Activated CD4-positive, alpha-beta T cell treated with anti-CD3 and anti-CD28 coated beads, Interleukin-2, amount 50 U/mL, for 48 hours (primary cell): ENCODE measurements at places on chromosomes 16 and 17.

GRCh38 chr16:71424626-71425025, 17.2 kb downstream of the TLE7 start:
- DNase-seq: no peak

DNA sequence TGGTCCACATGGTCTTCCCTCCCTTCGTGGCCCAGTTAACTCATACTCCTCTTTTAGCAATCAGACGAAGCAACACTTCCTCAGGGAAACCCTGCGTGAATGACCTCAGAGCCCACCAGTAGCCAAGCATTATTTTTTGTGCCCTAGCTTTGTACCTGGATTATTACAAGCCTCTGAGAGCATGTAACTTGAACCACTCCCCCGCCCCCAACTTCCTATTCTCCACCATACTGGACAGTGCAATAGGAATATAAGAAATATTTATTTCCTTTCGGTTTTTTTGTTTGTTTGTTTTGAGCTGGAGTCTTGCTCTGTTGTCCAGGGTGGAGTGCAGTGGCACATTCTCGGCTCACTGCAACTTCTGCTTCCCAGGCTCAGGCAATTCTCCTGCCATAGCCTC, 2.9 kb downstream of the CPPED1 start:
- no peak for DNase-seq

DNA sequence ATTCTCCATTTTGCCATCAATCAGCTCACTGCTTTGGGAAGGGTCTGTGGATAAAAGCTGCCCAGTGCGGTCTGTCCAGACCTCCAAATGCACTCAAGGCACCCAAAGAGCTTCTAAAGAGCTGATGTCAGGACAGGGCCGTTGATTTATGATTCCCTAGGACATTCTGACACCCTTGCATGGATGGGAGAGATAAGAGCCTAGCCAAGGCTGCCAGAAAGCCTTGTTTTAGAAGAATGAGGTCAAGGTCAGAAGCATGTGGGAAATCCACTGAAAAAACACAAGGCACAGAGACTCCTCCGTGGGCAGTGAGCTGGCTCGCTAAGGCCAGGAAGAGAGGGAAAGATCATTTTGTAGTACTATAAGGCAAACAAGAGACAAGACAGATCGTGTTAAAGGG, 214.0 kb downstream of the CDH11 start:
- DNase-seq: no peak

DNA sequence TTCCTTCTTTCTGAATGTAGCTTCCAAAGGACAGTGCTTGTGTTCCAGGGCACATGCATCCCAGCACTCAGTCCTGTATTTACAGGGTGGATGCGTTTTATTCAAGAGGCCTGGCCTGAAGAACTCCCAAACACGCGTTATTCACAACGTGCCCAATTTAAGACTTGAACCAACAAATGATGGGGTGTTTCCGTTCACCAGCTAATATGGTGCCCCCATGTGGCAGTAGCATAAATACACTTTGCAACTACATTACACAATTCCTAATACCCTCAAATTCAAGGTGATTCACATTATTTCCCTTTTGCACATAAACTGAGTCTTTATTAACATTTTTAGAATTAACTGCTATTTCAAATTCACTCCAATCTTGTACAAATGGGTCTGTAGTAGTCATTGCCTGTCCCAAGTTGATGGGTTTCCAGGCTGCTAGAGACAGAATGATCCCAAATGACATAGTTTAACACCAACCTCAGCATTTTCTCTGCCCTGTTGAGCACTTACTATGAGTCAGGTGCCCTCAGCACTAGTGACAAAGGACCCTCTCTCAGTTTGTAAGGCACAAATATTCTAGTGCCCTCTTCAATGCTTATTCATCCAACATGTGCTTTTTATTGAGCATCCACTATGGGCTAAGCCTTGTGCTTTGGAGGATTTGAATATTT, 26.9 kb downstream of the HSD17B2 start:
- DNase-seq: peak; percentile 5

GRCh38 chr16:66226762-66227161, 139.7 kb upstream of the CDH5 start:
- DNase-seq: no peak

DNA sequence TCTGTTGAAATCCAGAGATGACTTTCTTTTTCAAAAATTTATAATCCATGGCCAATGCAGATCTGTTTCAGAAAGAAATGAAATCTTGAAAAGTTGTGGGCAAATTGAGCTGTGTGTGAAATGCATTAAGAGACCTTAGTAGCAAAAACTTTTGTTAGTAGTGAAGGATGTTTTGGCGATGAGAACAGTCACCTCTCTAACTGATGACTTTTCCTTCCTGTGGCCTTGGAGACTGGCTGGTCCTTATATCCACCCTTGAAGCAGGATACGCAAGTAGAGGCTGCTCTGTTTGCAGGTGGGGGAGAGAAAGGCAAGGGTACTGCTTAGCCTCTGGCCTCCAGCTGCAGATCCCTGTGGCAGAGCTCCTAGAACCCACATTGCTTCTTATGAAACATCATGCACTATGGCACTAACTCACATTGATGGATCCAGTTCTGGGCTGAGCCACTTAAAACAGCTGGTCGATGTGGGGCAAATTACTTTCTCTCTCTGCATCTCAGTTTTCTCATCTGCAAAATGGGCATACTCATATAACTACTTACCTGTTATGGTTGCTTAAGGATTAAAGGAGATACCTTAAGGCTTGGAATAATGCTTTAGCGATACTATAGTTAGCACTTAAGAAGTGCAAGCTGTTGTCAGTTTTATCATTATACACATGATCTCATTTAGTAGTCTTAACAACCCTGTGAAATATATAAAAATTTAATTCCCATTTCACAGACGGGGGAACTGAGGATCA, 89.3 kb downstream of the SDR42E1 start:
- no peak for DNase-seq

GRCh38 chr16:31519759-31520431, 7.8 kb upstream of the AHSP start:
- DNase-seq: no peak

DNA sequence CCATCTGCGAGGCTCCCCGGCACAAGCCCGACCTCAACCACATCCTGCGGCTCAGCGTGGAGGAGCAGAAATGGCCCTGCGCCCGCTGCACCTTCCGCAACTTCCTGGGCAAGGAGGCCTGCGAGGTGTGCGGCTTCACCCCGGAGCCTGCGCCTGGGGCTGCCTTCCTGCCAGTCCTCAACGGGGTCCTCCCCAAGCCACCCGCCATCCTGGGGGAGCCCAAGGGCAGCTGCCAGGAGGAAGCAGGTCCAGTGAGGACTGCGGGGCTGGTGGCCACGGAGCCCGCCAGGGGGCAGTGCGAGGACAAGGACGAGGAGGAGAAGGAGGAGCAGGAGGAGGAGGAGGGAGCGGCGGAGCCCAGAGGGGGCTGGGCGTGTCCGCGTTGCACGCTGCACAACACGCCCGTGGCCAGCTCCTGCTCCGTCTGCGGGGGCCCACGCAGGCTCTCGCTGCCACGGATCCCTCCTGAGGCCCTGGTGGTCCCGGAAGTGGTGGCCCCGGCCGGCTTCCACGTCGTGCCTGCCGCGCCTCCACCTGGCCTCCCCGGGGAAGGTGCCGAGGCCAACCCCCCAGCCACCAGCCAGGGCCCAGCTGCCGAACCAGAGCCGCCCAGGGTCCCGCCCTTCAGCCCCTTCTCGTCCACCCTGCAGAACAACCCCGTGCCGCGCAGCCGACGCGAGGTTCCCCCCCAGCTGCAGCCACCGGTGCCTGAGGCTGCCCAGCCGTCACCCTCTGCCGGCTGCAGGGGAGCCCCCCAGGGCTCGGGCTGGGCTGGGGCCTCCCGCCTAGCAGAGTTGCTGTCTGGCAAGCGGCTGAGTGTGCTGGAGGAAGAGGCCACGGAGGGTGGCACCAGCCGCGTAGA, 13.1 kb upstream of the PRR35 start:
- peak; percentile 46 for DNase-seq

DNA sequence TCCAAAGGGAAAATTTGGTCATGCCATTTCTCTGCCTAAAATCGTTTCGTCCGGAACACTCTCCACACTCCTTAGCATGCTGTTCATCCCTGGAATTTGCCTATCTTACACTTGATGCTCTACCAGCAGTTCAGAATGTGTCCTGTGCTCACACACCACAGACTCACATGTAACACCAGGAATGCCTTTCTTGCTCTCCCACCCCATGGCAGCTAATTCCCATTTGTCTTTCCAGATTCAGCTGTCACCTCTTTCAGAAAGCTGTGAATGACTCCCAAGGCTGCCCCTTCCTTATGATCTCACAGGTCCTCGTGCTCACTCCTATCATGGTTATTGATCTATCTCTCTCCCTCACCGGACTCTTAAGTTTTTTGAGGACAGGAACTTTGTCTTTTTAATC, 38.1 kb downstream of the HYDIN start:
- DNase-seq: no peak

DNA sequence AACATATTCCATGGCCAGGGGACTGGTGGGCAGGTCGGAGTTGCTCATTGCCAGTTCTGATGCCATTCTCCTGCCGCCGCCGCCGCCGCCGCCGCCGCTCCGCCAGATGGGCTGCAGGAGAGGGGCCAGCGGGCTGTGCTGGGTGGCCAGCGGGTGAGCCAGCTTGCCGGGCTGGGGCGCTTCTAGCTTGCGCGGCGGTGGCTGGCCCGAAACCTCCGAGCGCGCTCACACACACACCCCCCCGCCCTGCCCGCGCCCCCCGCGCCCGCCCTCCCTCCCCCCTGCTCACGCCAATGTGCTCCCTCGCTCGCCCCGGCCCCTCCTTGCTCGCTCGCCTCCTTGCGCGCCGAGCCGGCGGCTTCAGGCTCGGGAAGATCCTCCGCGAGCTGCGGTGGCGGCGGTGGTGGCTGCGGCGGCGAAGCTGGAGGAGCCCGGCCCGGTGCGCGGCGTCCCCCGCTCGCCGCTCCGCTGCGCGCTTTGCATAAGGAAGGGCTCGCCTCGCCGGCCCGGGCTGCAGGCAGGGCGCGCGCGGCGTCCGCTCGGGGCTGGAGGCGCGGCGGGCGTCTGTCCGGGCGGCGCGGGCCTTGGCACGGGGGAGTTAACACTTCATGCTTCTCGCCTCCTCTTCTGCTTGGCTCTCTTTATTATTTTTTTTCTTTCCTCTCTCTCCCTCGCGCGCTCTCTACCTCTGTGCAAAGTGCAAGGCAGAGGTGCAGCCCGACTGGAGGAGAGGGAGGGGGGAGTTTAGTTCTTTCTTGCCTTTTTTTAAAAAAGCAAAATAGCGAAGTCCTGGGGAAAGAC, 500 bp downstream of the MAF start:
- peak; percentile 45 for DNase-seq

DNA sequence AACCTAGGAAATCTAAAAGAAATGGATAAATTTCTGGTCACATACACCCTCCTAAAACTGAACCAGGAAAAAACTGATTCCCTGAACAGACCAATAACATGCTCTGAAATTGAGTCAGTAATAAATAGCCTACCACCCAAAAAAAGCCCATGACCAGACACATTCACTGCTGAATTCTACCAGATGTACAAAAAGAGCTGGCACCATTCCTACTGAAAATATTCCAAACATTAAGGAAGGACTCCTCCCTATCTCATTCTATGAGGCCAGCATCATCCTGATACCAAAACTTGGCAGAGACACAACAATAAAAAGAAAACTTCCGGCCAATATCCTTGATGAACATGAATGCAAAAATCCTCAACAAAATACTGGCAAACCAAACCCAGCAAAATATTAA, 52.9 kb downstream of the TTC19 start:
- no peak for DNase-seq

DNA sequence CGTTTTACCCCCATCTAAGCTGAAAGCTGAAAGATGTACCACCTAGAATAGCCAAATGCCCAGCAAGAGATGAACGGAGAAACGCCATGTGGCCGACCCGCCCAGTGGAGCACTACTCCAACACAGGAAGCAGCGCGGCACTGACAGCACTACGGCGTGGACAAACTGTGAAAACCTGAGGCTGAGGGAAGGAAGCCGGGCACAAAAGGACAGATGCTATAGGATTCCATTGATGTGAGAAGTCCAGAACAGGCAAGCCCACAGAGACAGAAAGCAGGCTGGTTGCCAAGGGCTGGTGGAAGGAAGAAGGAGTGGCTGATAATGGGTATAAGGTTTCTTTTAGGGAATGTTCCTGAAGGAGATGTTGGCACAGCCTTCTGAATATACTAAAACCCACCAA, 29.4 kb upstream of the SLC38A8 start:
- no peak for DNase-seq

- DNase-seq: peak; percentile 63
These were observed 8.7 kb upstream of the UBE2G1 start for GRCh38 chr17:4375039-4375748.

DNA sequence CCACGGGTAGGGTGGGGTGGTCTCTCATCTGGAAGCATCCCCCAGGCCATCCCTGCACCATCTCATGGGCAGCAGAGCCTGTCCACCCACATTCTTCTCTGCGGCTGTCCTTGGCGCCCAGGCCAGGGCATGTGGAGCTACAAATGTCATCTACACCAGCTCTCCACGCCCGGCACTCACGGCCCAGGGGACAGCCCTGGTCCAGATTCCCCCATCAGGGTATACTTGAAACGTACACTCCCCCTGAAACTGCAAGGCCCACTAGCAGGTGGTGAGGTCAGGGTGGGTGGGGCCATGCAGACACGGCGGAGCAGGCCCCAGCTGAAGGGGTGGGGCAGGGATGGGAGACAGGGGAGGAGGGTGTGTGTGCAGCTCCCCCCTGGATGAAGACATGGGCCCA, 3.2 kb upstream of the SOX8 start:
- no peak for DNase-seq

DNA sequence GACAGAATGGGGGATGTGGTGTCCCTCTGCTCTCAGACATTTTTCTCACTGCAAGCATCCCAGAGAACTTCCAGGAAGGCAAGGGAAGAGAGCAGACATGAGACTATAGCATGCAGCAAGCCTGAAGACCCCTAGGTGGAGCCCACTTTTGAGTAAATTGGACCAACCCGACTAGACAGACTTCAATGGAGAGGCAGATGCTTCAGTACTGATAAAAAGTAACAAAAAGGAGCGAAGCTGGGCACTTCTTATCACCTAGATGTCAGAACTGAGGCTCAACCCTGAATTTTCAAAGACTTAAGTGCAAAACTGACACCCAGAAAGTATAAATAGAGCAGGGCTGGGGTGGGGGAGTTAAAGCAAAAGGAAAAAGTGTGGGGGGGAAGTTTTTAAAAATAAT, 130.8 kb downstream of the PMP22 start:
- DNase-seq: no peak

DNA sequence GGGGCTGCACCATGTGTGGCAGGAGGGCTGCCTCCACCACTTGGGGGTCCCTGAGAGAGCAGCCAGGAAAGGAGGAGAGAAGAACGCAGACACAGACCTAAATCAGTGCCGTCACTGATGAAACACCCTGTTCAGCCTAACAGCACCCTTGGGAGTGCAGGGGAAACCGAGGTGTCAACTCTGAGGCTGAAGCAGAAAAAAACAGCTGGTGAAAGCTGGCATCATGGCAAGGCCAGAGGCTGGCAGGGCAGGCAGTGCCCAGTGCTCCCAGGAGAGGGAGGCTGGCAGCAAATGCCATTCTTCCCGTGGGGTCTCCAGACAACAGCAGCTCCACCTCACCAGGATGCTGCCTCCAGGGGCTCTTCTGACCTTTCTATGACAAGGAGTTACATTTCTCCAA, 23.1 kb downstream of the SPHK1 start:
- DNase-seq: no peak
